Stimulated activated CD4-positive, alpha-beta T cell treated with anti-CD3 and anti-CD28 coated beads, Interleukin-12 subunit alpha, Interleukin-12 subunit beta, amount 100 ng/mL, for 48 hours (primary cell): ENCODE measurements at places on chromosomes 16 and 17.

DNA sequence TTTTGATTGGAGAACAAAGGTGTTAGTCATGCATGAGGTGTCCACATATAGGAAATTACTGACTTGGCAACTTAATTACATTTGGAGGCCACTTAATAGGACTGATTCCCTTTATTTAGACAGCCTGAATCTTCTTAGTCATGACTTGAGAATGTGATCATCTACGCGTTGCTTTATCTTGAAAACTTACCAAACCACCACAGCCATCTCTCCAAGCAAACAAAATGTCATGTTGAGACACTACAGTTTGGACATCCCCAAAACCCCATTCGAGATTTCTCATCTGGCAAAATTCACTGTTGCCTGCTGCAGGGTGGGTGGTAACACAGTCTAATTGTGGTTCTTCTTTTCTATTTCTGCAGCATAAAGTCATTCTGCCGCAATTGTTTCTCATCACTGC, 176.5 kb upstream of the CDH5 start:
- no peak for DNase-seq

GRCh38 chr16:87415441-87415840, 23.3 kb downstream of the MAP1LC3B start:
- DNase-seq: no peak

DNA sequence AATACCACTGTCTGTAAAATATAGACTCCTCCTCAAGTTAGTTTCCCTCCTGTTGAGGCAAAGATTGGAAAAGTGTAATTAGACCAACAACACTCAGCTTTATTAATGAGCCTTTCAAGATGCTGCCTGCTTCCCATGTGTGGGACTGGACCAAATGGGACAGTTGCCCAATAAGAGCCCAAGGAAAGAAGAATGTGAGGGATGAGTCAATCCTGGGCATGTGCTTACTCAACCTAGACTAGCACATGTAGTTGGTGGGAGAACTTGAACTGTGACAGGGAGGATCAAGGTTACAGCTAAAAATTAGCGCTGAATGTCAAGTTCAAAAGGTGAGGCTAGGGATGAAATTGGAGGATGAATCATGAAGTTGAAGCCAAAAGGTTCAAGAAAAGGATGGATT, 435.5 kb downstream of the CA10 start:
- DNase-seq: no peak

DNA sequence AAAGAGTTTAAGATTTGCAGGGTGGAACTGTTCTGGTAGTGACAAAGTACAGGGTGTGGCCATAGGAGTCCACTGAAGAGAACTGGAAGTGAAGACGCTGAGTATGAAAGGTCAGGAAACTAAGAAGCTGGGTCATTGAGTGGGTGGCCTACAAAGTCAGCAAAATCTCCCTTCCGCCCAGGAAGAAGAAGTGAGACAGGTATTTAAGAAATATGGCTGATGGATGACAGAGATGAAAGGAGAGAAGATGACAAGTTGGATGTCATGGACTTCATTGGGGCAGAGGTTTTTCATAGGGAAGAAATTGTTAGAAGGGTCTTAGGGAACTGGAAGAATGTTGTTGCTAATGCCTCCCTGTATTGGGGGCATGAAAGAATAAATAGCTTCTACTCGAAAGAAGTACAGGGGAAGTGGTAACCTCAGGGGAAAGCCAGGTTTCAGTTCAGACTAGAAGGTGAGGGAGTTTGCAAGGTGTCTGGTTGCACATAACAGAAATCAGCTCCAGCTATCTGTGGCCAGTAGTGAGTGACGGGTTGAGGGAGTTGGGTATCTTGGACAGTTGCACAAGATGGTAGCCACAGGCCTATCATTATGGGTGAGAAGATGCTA, 33.6 kb upstream of the MED13 start:
- DNase-seq: no peak
